ENCODE measurements at places on chromosomes 1 and 21. TPM values are rescaled to one million over a fixed set of nuclear protein-coding genes. Genes with fewer than 3 reads are reported as not detected.

DNA sequence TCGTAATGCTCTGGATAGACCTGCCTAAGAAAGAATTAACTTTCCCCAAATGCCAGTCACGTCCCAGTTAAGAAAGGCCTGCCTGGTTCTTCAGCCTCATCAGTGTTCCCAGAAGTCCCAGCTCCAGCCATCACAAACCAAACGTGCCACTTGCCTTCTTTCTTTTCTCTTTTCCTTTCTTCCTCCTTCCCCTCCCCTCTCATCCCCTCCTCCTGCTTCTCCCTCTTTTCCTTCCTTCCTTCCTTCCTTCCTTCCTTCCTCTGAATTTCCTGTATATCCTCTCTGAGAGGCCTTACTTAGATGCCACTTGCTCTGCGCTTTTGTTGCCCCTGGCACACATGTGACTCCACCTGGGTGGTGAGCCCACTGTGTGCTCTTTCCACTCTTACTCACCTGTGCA is 228.2 kb downstream of the NFIA start:
- H3K27me3 ChIP-seq = no peaks in the 10 kb centered on the region
- H3K27ac ChIP-seq = no peak overlapping the region
- H3K4me3 ChIP-seq = no peak overlapping the region
- H3K4me1 ChIP-seq = no peaks in the 10 kb centered on the region
- H3K36me3 ChIP-seq = no peaks in the 10 kb centered on the region
- DNase-seq = no peak

- no peak overlapping the region for H3K4me3 ChIP-seq
- H3K27ac ChIP-seq = no peak overlapping the region
- H3K36me3 ChIP-seq = no peaks in the 10 kb centered on the region
- no peak for DNase-seq
- no peaks in the 10 kb centered on the region for H3K27me3 ChIP-seq
Measured at GRCh38 chr21:35319684-35320283, 270.7 kb upstream of the RUNX1 start.

DNA sequence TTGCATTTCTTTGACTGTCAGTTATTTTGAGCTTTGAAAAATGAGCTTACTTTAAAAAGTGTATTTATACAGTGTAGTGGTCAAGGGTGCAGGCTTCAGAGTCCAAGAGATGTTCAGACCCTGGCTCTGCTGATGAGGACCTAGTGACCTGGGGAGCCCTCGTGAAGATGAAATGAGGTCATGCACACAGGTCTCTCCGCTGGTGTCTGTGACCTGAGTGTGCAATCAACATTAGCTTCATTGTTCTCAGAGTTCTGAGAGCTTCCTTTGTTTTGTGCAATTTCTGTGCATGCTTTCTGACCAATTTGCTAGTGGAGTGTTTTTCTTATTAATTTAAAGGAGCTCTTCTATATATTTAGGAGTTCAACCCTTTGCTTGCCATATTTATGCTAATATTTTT is 71.3 kb downstream of the RIPK4 start:
- no peak overlapping the region for H3K4me3 ChIP-seq
- DNase-seq = no peak
- no peak overlapping the region for H3K27ac ChIP-seq
- H3K4me1 ChIP-seq = no peaks in the 10 kb centered on the region
- no peaks in the 10 kb centered on the region for H3K36me3 ChIP-seq
- no peaks in the 10 kb centered on the region for H3K27me3 ChIP-seq

- no peak overlapping the region for H3K27ac ChIP-seq
- H3K36me3 ChIP-seq = no peaks in the 10 kb centered on the region
- H3K27me3 ChIP-seq = no peaks in the 10 kb centered on the region
- DNase-seq = no peak
Measured at GRCh38 chr1:151577173-151577572, 34.7 kb upstream of the SNX27 start.

- H3K4me3 ChIP-seq = no peak overlapping the region
- no peaks in the 10 kb centered on the region for H3K27me3 ChIP-seq
- H3K4me1 ChIP-seq = no peaks in the 10 kb centered on the region
- no peak overlapping the region for H3K27ac ChIP-seq
Measured at GRCh38 chr1:217471403-217471802, 159.5 kb downstream of the GPATCH2 start.

GRCh38 chr1:112544011-112544688 is 35.4 kb downstream of the WNT2B start:
- no peak overlapping the region for H3K4me3 ChIP-seq
- H3K27ac ChIP-seq = no peak overlapping the region
- H3K36me3 ChIP-seq = peaks cover 4% of the 10 kb centered on the region
- no peaks in the 10 kb centered on the region for H3K27me3 ChIP-seq
- no peak for DNase-seq
- no peaks in the 10 kb centered on the region for H3K4me1 ChIP-seq

DNA sequence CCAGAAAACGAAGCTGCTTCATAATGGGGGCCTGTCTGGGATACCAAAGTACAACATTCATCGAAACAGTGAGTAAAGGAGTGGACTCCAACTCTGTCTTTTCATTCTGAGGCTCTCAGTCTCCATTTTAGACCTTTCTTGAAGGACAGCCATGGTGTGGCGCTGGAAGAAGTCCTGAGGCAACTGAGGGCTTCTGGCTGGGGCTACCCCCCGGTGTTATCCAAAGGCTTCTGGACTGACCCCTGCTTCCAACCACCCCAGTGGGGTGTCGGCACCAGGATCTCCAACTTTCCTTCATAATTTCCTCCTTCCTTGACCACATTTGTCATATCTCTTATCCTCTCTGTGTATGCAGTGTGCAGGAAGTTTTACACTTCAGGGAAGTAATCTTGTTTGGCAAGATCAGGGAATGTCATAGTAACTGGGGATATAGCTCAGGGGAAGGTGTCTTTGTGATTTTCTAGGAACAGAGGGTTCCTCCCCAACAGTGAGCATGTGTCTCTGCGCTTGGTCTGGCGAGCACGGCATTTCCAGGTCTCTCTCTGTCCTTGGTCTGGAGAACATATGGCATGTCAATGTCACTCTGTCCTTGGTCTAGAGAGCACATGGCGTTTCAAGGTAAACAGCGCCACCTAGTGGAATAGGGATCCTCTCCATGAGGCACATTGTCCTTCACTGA is 19.4 kb upstream of the BSDC1 start:
- H3K4me1 ChIP-seq = no peaks in the 10 kb centered on the region
- H3K27ac ChIP-seq = no peak overlapping the region
- no peaks in the 10 kb centered on the region for H3K36me3 ChIP-seq
- DNase-seq = peak; percentile 92

DNA sequence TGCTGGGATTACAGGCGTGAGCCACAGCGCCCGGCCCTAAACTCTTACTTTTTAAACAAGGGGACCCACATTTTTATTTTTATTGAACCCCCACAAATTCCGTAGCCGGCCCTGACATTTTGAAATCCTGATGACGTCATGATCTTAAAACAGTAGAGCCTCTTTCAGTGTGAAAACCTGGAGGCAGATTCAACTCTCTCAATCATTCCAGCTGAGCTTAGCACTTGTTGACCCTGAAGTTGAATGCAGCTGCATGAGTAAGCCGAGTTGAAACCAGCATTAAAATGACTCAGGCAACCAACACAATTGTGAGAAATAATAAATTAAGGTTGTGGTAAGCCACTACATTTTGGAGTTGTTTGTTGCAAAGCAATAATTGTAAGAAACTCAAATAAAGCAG is 93.9 kb upstream of the ADGRL4 start:
- no peak overlapping the region for H3K27ac ChIP-seq
- no peaks in the 10 kb centered on the region for H3K4me1 ChIP-seq
- H3K36me3 ChIP-seq = no peaks in the 10 kb centered on the region
- no peaks in the 10 kb centered on the region for H3K27me3 ChIP-seq
- no peak overlapping the region for H3K4me3 ChIP-seq

DNA sequence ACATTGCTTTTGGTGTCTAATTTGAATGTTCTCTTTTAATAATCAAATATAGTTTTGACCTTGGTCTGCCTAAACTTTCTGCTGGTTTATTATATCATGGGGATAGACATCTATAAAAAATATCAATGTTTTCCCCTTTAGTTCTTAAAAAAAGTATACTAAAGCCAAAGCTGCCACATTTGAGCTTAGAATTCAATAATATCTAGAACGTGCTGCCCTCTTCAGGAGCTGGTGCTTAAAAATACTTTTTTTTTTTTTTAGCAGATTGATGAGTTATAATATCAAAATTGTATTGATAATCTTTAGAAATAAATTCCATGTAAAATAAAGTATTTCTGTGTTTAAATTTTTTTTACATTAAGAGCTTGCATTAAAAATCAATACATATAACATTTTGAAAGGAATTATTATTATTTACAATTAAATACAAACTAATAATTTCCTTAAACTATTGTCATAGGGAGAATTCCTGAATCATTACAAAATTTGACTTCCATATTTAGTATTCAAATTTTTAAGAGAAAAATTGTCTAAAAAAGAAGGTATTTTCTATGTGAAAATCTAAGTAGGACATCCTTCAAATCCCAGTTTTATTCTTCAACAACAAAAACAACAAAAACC is 40.1 kb upstream of the ADGRL2 start:
- H3K27me3 ChIP-seq = no peaks in the 10 kb centered on the region
- no peak overlapping the region for H3K4me3 ChIP-seq

DNA sequence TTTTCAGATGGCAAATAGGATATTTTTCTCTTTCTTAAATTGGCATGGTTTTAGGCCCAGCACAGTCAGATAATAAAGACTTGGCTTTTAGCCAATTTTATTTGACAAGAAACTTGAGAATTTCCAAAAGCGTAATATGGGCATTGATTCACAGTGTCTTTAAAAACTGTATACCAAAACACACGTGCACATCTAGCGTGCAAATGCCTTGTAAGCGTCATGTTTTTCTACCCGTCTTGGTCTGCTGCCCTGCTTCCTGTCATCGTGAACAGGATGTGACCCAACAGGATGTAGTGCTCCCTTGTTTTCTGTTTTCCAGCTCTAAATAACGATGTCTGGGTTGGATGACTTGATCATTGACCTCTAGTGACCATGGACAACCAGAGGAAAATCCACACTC is 24.7 kb upstream of the SLC44A3 start:
- no peak overlapping the region for H3K27ac ChIP-seq
- H3K36me3 ChIP-seq = no peaks in the 10 kb centered on the region
- DNase-seq = no peak
- H3K4me1 ChIP-seq = no peaks in the 10 kb centered on the region
- no peaks in the 10 kb centered on the region for H3K27me3 ChIP-seq

DNA sequence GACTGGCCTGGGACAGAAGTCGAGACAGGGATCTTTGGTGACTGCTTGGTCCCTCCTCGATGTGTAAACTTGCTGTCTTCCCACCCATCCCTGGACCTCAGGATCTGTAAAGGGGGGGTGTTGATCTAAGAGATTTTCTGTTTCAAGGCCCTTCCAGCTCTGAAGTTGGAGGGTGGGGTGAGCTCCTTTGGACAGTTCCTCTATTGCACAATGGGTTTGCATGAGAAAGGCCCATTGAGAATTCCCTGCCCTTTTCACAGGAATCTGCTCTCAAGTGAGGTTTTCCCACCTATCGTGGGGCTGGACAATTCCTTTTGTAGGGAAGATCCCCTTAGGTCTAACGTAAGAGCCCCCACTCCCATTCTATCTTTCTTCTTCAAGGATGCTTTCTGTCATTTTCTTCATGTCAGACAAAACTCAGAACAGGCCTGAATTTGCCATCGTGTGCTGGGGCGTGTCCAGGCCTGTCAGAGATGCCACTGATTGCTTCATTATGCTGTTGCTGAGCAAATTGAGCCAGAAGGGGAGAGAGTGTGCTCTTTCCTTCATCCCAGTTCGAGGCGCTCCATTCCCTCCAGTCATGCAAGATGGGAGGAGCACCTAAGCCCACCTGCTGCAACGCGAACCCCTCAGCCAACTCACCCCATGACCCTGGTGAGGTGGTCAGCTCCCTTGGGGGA is 149.9 kb upstream of the IGSF21 start:
- no peak overlapping the region for H3K27ac ChIP-seq
- DNase-seq = no peak
- no peak overlapping the region for H3K4me3 ChIP-seq

- no peaks in the 10 kb centered on the region for H3K36me3 ChIP-seq
- H3K4me1 ChIP-seq = peaks cover 7% of the 10 kb centered on the region
- peak overlapping the region; percentile 11 for H3K27ac ChIP-seq
- no peak overlapping the region for H3K4me3 ChIP-seq
Measured at GRCh38 chr1:200628223-200628881, 7.8 kb upstream of the KIF14 start.

GRCh38 chr1:18495635-18496034 is 14.9 kb downstream of the KLHDC7A start:
- no peaks in the 10 kb centered on the region for H3K36me3 ChIP-seq
- DNase-seq = no peak
- H3K4me3 ChIP-seq = no peak overlapping the region

DNA sequence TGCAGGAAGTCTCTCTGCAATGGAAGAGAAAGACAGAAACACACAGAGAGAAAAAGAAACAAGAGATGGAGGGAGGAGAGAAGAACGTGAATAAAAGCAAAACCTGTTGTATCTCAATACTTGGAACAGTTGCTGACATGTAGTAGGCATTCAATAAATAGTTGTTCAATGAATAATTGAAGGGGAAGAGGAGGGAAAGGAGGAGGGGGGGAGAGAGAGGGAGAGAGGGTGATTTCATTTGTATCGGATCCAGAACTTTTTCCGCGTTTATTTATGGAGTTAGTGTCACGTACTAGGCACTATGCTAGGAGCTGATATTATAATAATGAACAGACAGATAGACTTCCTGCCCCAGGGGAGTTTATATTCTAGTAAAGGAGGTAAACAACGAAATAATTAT is 144.1 kb downstream of the OMA1 start:
- H3K36me3 ChIP-seq = no peaks in the 10 kb centered on the region
- H3K27me3 ChIP-seq = no peaks in the 10 kb centered on the region
- no peak overlapping the region for H3K4me3 ChIP-seq

DNA sequence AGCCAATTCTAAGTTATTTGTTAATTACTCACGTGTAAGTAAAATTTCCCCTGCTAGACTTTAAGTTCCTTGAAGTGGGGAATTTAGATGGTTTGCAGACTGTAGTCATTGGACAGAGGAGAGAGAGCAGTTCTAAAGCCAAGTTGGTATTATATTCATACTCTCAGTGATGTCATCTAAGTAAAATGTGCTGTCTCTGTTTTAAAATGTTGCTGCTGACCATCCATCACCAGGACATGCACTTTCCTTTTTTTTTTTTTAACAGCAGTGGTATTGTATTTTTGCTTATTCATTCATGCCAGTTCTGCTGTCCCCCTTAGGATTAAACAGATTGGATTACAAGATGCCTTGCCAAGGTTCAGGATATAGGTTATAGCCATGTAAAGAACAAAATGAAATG is 2.3 kb downstream of the TTLL7 start:
- no peak overlapping the region for H3K4me3 ChIP-seq
- no peak for DNase-seq

The TAS1R1 gene
- total RNA-seq = not detected

The LCE6A gene
- total RNA-seq = not detected

The TMPRSS3 gene
- not detected for total RNA-seq

The CD5L gene
- not detected for total RNA-seq

The HJV gene
- not detected for total RNA-seq

The SPATC1L gene
- 4.0 TPM for total RNA-seq

The FCRL2 gene
- total RNA-seq = 0.49 TPM

Data from natural killer cell (primary cell).